ENCODE measurements at places on chromosomes 3 and 15.

DNA sequence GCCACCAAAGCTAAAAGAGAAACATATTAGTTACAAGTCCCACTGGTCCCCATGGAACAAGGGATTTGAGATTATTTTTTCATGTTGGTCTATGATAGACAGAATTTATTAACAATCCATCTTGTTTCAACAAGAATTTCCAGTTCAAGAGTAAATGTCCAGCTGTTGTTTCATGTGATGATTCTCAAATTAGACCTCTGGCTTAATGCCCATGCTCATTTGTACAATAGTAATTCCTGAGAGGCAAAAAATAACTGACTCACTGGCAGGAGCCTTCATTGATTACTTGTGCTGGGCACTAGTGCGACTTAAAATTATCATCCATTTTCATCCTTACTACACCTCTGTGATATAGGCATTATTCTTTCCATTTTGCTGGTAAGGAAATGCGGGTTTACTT is 171.3 kb downstream of the ITPR1 start:
- no peak for DNase-seq

GRCh38 chr15:77527831-77528231 is 104.9 kb downstream of the LINGO1 start:
- no peak for DNase-seq

- no peak for DNase-seq
These were observed 4.1 kb downstream of the OSBPL11 start for GRCh38 chr3:125591116-125591760.

- no peak for DNase-seq
These were observed 205.2 kb downstream of the RBMS3 start for GRCh38 chr3:29486096-29486495.

- no peak for DNase-seq
These were observed 18.1 kb downstream of the ARRDC4 start for GRCh38 chr15:97978401-97979139.

DNA sequence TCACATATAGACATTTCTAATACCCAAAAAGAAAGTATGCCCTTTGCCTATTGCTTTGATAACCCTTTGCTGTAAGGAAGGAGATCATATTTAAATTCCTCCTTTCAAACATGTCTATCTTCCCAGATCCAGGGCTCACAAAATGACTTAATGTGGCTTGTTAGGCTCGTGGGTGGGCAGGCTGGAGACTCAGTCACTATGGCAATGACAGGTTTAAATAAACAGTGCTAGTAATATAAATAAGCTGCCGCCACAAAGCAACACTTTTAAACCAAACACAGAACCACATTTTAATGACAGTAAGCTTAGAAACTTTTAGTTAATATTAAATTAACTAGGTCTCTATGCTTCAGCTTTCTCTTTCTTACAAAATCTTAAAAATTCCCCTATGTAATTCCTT is 616.0 kb upstream of the NAALADL2 start:
- no peak for DNase-seq

GRCh38 chr15:25703726-25704125 is 159.4 kb downstream of the ATP10A start:
- DNase-seq = no peak

GRCh38 chr3:185309302-185309701 is 53.6 kb upstream of the MAP3K13 start:
- no peak for DNase-seq

DNA sequence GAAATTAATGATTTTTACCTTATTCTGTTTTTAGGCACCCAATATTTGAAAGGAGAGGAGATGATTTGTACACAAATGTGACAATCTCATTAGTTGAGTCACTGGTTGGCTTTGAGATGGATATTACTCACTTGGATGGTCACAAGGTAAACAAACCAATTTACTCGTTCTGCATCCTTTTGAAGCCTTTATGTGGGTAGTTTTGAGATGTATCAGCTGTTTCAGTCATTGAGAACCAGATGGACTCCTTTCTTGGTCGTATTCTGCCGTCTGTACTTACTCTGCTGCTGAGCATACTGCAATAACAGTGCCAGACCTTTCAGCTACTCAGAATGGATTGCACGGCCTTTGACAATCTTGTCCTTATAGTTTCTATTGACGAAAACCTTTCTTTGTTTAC is 13.3 kb downstream of the DNAJB11 start:
- no peak for DNase-seq

GRCh38 chr15:60091157-60091556 is 87.0 kb downstream of the FOXB1 start:
- no peak for DNase-seq

DNA sequence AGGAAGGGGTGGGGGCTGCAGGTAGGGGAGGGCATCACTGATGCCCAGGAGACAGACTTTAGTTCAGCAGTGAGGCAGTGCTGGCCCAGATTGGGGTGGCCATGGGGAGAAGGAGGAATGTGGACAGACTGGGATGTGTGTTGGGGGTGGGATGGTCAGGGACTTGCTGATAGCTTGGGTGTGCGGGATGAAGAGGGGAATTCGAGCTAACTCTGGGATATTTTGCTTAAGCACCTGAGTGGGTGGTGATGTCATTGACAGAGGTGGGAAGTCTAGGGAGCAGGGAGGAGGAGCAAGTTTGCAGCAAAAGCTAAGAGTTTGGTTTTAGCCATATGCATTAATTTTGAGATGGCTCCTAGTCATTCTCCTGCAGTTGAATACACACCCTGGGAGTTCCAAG is 207.5 kb downstream of the RPLP1 start:
- DNase-seq = no peak

GRCh38 chr3:35144011-35144410 is 495.3 kb upstream of the ARPP21 start:
- no peak for DNase-seq

DNA sequence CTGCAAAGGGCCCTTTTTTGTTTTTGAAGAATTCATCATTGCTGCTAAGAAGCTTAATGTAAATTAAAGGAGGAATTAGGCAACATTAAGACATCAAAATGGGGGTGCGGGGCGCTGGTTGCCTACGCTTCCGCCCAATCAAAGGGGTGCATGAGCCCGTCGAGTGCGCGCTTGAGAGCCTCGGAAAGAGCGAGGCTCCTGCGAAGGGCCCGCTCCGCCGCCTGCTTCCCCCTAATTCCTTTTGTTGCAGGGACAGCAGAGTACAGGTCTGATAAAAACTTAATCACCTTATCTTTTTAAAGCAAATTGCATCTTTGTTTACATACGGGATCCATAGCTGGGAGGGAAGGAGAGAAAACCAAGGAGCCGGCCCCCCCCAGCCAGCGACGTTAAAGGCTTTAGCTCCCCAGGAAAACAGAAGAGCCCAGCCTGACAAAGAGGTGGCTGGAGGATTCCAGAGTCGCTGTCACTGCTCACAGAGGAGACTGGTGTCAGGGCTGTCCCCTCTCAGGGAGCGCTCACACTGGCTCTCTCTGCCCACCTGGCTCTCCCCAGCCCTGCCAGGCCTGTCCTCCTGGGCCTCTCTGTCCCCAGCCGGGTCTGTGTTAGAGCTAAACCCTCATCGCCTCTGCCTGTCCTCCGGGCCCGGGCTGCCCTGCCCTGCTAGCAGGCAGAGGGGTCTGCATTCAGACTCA is 67.3 kb downstream of the DNAJB8 start:
- no peak for DNase-seq

- no peak for DNase-seq
These were observed 153.7 kb upstream of the TLE3 start for GRCh38 chr15:70251246-70251990.

- no peak for DNase-seq
These were observed 82.7 kb downstream of the CD47 start for GRCh38 chr3:108008106-108008505.

DNA sequence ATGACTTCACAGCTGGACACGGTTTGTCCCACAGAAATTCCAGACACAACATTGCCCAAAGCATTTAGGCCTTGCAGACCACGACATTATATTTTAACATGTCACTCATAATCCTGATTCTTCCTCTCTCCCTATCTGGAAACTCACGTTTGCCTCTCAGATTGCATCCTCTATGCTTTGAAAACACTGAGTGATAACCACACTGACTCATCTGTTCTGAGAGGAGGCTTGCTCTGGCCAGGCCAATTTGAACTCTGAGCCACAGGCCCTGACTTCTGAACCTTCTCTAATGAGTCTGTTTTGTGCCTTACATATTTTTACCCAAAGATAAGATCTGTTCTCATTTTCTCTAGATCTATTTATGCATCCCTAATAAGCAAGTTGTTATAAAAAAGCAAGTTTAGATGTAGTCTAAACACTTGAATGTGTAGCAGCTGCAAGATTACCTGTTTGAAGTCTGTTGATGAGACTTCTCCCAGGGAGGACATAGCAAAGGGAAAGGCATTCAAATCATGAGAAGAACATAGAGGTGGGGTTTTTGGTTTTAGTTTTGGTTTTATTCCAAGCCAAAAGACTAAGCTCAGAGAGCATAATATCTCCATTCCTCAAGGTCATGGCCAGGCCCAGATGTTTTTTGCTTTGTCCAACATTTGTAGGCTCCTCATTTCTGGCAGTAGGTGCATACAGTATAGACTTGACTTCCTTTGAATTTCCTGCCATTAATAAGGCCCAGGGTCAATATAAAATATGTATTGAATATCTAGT is 234.4 kb upstream of the LRTM1 start:
- DNase-seq = no peak

DNA sequence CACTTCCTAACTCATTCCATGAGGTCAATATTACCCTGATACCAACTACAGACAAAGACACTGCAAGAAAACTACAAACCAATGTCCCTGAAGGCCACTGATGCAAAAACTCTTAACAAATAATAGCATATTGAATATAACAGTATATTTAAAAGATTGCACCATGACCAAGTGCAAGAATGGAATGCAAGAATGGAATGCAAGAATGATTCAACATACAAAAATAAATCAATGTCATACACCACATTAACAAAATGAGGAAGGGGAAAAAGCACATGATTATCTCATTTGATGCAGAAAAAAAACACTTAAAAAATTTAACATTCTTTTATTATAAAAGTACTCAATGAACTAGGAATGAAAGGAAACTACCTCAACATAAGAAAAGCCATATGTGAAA is 463.1 kb upstream of the NECTIN3 start:
- no peak for DNase-seq

DNA sequence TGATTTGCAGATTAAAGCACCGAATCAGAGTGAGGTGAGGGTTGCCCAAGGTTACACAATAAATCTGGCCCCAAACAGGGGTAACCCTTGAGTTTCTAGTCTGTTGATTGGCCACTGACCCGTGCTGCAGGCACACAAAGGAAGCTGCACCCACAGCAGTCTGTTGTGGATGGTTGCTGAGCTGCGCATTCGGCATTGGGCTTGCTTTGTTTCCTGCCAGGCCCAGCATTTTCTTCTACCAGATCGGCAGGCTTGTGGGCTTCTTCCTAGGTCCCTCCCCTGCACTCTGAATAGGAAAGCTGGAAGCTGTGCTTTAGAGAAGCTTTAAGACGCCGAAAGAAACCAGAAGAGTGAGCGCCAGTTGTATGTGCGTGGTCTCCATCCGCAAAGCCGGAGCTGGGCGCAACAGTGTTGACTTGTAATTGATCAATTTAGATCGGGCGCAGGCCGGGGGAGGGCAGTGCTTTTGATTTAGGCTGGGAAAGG is 12.1 kb downstream of the B3GNT5 start:
- no peak for DNase-seq

- no peak for DNase-seq
These were observed 64.2 kb downstream of the MAGI1 start for GRCh38 chr3:65974509-65974908.
